ENCODE measurements at places on chromosomes 6 and 20.

DNA sequence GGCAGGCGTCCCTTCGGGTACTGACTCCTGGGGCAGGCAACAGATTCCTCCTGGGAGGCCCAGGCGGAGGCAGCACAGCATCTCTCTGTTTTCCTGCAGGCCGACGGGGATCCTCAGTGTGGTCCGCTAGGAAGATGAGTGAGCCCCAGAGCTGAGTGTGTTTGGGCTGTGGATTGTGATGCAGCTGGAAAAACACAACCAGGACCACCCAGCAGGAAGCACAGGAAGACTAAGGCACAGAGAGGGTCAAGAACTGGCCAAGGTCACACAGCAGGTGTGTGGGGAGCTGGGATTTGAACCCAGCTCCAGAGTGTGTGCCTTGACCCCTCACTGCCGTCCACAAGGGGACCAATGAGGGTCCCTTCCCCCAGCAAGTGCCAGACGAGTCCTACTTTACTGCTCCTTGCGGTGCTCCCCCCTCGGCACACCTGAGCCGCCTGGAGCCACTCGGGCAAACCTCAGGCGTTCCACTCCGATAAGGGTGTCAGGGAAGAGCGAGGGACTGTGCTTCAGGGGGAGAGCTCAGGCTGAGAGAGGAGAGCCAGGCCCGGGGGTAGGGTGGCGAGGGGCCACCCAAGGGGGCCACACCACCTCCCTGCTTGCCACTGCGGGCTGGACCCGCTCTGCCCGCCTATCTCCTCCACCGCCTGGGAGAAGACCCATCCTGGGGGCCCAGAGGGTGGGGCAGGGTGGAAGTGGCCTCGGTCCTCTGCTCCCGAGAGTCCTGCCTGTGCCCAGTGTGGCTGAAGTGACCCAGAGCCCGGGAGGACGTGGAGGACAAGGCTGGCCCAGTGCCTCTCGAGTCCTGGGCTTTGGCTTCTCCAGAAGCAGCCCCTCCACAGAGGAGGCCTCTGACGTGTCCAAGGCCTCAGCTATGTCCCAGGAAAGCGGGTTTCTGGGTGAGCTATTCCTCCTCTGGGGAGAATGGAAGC is 63.3 kb downstream of the YTHDF1 start:
- no peak for DNase-seq

GRCh38 chr20:43710370-43711044 is 16.3 kb downstream of the GTSF1L start:
- no peak for DNase-seq

- DNase-seq: no peak
Observed at GRCh38 chr20:23142162-23143050, 56.3 kb upstream of the CD93 start.

- no peak for DNase-seq
Observed at GRCh38 chr6:141140905-141141304, 991.8 kb upstream of the GJE1 start.

- no peak for DNase-seq
Observed at GRCh38 chr20:35237486-35237885, 11.0 kb downstream of the MMP24 start.

DNA sequence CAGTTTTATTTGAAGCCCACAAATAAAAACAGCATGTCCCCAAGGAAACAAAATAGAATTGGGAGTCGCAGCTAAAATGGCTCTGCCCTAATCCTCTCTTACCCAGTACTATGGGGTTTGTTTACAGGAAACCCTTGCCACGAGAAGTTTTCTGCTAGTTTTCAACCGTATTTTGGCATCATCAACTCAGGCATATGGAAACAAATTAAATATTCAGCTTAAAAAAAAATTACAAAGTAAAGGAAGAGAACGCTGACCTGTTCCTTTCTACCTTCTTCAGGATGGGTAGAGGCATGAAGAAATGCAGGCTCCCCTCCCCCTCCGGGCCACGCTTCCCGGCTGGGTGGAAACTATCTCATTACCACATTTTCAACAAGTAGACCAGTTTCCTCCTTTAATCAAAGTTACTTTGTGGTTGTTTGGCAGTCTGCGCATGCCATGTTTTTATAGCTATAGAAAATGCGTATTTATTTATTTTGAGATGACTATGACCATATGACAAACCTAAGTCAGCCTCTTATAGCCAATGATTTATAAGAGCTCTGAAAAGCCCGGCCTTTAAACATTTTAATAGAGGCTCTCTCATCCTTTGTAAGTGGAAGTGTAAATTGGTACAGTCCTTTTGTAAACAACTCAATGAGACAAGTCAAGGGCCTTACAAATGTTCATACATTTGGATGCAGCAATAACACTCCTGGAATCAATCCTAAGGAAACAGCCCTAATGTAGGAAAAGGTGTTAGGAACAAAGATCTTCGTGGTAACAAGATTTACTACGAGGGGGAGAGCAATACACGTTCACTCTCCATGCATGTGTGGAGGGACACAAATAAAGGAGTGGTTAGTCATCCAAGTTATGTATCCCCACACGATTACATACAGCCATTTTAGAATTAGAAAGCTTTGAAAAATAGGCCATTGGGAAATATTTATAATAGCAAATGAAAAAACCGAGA is 16.1 kb upstream of the ZNF217 start:
- no peak for DNase-seq

GRCh38 chr6:17392978-17393891 is at the start of gene CAP2:
Gene CAP2 (plus strand): TSS chr6:17393595. CDS start chr6:17421556, 27,961 bp downstream.
- DNase-seq: peak; percentile 36

DNA sequence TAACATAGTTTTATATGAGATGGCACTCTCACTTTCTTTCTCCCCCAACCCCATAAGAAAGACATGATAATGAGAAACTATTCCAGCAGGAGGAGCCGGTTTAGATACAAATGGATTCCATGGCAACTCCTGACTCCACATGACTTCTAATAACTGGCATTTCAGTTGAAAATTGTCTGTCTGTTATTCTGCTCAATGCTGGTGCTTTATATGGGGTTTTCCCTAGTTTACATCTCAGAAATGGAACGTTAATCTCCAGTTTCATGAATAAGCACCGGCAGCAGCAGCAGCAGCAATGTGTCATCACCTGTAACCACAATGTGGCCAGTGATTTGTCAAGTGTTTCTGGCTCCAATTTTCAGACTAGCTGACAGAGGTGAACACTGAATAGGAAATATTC is 8.0 kb upstream of the SIM1 start:
- DNase-seq: no peak

- DNase-seq: no peak
Observed at GRCh38 chr20:41393705-41394066, 27.1 kb upstream of the EMILIN3 start.

- DNase-seq: no peak
Observed at GRCh38 chr6:99014061-99014460, 66.3 kb upstream of the FBXL4 start.
